ENCODE measurements at places on chromosomes 7 and 10. TPM values are rescaled to one million over a fixed set of nuclear protein-coding genes. Genes with fewer than 3 reads are reported as not detected.

The HOXA3 gene
- 0.62 TPM for polyA plus RNA-seq

DNA sequence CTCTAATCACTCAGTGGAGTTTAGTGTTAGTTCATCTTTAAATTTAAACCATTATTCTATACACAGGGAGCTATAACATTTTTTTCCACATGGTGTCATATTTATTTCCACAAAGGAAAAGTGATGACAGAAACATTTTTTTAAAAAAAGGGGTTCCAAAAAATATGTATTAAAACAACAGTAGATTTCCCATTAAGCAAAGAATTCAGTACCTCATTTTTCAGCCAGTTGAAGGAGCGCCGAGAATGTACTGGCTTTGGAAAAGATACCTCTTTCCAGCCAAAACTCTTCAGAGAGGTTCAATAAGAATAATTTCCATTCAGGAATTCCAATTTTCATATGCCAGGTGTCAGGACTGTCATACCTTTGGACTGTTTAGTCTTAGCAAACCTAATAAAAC is 250.5 kb upstream of the MEOX2 start:
- no peak overlapping the region for H3K27ac ChIP-seq
- H3K27me3 ChIP-seq = no peaks in the 10 kb centered on the region
- H3K4me3 ChIP-seq = no peak overlapping the region
- H3K4me1 ChIP-seq = no peaks in the 10 kb centered on the region
- H3K36me3 ChIP-seq = no peaks in the 10 kb centered on the region

DNA sequence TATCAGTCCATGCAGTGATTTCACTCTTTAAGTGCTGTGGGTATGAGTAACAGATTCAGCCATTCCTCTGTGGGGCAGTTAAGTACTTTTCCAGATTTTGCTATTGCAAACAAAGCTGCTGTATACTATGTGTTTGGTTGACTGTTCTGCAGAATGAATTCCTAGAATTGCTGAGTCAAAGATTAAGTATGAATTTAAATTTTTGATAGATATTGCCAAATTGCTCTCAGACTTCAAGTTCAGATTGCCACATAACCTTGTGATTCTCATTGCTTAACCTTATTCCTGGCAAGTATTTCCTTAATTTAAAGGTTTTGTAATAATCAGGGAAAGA is 21.6 kb upstream of the SAR1A start:
- no peaks in the 10 kb centered on the region for H3K27me3 ChIP-seq
- no peak overlapping the region for H3K4me3 ChIP-seq
- no peaks in the 10 kb centered on the region for H3K36me3 ChIP-seq
- H3K27ac ChIP-seq = no peak overlapping the region

The HABP2 gene
- not detected for polyA plus RNA-seq

DNA sequence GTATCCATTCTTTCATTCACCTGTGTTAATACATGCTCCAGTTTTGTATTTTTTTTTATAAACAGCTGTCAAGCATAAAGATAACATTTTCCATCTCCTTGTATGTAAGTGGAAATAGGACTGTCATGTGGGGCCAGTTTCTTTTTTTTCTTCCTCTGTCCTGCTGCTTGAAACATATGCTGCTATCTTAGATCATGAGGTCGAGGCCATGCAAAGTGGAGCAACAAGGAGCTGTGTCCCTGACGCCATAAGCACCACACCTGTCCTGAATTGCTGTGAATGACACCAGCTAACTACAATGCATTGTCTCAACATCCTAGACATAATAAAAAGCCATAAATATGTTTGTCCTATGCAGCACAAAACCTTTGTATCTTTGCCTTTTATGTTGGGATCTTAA is 37.7 kb upstream of the SLC26A4 start:
- peaks cover 12% of the 10 kb centered on the region for H3K4me1 ChIP-seq
- H3K36me3 ChIP-seq = peaks cover 21% of the 10 kb centered on the region
- no peaks in the 10 kb centered on the region for H3K27me3 ChIP-seq
- H3K4me3 ChIP-seq = no peak overlapping the region
- H3K27ac ChIP-seq = no peak overlapping the region

DNA sequence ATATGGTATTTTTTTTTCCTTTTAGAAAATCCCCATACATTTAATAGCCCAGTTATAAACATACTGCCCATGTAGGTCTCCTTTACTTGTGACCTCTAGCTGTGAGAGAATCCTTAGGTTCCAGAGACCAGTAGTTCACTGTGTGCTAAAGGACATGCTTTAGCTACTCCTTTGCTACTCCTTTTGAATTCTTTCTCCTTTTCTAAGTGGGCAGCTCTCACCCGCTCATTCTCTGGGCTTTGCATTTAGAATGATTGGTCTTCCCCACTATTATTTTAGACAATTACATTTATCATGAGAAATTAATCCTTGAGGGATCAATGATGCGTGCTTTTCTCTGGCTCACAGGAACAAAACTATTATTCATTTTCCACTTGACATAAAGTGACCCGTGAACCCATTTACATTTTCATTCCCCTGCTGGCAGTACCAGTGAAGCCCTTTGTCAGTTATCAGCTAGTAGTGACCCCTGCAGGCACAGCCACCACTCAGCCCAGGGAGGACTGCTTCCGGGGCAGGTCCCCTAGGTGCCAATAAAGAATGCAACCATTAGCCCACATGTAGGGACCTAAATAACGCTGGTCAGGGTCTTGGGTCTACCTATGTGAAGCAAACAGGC is 844.3 kb downstream of the CNTNAP2 start:
- H3K4me1 ChIP-seq = no peaks in the 10 kb centered on the region
- no peak overlapping the region for H3K4me3 ChIP-seq
- no peaks in the 10 kb centered on the region for H3K36me3 ChIP-seq
- no peak overlapping the region for H3K27ac ChIP-seq
- DNase-seq = no peak

The CLRN3 gene
- not detected for polyA plus RNA-seq

The GPR26 gene
- not detected for polyA plus RNA-seq

GRCh38 chr7:15168489-15168888 is 265.9 kb upstream of the DGKB start:
- H3K4me3 ChIP-seq = no peak overlapping the region
- H3K27me3 ChIP-seq = no peaks in the 10 kb centered on the region
- DNase-seq = no peak
- no peaks in the 10 kb centered on the region for H3K4me1 ChIP-seq

Data from spleen (tissue), 13 donors.